ENCODE measurements at places on chromosomes 6 and 20.

DNA sequence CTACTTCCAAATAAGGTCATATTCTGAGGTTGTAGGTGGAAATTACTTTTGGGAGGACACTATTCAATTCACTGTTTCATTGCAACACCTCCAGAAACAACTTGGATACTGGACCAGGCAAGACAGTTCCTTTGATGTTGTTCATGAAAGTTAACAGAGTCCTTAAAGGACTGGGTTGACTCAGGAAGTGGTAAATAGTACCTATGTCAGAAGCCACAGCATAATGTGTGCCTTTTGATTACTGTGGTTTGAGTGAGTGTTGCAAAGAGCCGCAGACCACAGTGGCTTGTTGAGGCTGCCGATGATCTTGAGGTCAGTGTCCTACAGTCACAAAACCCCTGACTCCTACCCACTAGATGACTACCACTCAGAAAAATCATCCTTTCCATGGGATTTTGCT is 10.9 kb downstream of the IL20RA start:
- DNase-seq = no peak

DNA sequence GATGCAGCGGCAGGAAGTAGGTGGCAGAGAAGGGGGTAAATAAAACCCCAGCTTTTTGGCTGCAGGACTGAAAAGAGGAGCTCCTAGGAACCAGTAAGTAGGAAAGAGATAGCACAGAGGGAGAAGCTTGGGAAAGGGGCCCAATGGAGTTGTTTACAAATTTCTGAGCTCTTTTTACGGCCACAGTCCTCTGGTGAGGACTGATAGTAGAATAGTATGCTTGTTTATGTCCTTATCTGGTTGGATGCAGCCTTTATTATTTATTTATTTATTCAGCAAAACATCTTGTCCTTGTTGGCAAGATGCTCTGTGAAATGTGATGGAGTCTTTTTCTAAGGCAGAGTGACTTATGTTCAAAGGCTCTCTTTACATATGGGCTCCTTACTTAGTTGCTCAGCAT is 119.7 kb upstream of the AHI1 start:
- no peak for DNase-seq

GRCh38 chr20:48599748-48600469 is 227.9 kb downstream of the PREX1 start:
- DNase-seq = no peak

DNA sequence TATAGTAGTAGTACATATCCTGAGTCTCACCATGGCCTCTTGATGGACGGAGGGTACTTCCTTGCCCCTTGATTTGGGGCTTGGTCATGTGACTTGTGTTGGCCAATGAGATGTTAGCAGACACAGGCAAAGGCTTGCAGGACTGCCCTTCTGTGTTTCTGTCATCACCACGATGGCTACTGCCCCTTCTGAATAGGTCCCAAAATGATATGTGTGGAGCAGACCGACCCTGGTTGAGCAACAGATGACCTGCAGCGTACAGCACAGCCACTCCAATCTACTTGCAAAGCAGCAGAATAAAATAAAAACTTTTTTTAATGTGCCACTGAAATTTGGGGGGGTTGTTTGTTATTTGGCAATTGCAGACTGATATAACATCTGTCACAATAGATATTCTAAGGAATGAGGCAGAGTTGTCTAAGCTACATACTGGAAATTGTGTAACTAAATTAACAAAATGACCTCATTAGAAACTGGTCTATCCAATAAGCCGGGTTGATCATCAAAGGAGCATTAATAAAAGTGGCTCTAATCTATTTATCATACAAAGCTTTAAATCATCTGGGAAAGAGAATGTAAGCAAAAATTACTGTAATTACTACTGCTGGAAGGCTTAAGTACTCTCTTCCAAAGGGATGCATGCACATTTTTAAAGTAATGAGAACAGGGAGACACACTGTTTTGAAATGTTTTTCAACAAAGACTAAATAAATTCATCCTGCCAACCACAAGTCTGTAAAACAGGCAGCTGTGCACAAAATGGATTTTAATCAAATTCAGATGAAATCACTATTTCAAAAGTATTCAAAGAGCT is 209.5 kb downstream of the KIF16B start:
- DNase-seq = no peak

DNA sequence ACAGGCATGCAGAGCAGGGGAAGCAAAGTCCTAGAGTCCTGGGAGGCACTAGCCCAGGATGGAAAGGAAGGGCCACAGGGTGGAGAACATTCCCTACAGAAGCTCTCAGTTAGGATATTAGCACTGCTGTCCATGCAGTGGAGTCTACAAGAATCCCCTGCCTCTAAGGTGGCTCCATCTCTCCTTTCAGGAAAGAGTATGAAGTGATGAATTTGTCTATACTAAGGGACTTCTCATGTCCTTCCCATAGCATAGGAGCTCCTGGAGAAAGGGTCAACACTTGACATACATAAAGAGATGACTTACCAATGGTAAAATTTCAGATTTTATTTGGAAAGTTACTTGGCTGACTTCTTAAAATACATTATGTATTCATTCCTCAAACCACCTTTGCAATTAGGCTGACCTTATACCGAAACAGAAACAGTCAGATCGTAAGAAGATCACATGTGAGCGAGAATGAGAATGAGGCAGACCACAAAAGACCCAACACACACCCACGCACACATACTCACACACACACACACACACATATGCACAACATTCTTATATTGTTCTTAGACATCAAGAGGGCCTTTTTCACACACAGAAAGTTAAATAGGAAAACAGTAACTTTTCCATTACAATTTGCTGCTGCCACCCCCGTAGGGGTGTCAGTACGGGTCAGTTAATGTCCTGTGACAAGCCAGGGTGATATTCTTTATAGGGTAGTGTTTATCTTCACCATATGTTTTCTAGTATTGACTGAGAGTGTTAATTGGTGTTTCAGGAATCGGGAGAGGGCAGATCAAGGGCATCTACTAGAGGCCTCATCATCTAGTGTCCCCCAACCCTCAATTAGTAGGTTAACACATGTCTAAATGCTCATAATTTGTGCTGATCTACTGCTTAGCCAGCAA is 159.4 kb downstream of the FAXC start:
- no peak for DNase-seq

All from cortex of kidney (tissue), 1 donor.